ENCODE measurements at places on chromosomes 16 and 17.

DNA sequence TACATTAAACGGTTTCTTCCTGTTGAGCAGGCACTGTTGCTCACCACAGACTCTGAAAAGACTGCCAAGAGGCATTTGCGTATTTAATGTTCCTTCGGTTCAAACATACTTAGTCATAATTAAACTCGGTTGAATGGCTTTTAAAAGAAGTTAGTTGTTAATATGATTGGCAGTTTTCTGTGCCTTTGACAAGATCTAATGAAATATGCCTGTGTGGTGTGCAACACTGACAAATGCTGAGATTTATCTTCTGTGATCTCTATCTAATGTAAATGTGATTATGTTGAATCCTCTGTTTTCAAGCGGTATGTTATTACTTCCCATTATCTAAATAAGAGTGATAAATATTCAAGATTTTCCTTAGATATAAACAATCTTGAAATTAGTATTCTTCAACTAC, 1046.6 kb downstream of the CDH8 start:
- DNase-seq: no peak

GRCh38 chr16:8047736-8048135, 542.6 kb downstream of the TMEM114 start:
- DNase-seq: no peak

- DNase-seq: no peak
Observed at GRCh38 chr17:77877036-77877435, 81.5 kb upstream of the TNRC6C start.

DNA sequence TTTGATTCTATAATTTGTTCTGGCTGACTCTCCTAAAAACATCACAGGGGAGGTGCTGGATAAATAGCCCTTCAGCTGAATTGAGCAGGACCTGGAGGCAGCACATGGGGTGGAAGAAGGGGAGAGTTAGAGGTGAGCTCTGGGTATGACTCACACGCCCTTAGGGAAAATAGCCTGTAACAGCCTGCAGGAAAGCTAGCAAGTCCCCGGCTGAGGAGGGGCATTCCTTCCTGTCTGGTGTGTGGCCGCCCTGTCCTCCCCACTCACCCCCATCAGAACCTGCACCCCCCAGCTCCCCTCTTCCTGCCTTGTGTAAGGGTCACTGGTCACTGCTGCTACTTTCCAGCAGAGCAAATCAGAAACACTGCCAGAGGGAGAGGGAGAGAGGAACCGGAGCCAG, 187.4 kb downstream of the C16orf95 start:
- no peak for DNase-seq

DNA sequence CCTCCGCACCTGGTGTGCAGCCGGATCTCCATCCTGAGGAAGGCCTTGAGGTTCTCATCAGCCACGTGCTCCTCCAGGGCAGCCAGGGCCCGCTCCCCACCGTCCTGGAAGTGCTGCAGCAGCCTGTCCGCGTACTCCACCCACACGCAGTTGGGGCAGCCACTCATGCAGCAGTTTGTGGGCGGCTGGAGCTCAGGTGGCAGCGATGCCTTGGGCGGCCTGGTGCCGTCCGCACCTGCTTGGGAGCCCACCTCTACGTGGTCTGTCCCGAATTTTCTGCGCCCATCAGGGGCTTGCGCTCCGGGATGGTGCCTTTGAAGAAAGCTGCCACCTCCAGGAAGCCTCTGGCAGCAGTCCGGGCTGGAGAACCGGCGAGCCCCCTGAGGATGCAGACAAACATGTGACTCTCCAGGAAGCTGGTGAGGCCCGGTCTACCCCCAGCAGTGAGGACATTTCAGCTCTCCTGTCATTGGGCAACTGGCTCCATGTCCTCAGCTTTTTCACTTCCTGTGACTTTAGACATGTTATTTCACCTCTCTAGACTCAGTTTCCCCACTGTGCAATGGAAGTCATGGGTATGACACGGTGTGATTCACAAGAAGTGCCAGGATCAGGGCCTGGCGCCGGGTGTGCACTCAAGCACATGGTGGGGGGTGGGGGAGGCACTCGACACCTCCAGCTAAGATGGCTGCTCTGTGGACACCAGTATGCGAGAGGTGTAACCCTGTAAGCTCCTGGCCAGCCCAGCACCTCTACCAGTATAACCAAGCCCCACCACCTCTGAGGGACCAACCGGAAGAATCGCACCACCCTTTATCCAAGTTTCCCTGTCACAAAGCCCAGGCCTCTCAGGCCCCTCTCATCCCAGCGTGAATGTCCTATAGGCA, 957 bp downstream of the OXLD1 start:
- DNase-seq: no peak

GRCh38 chr17:51298508-51299371, 38.4 kb downstream of the UTP18 start:
- DNase-seq: no peak

DNA sequence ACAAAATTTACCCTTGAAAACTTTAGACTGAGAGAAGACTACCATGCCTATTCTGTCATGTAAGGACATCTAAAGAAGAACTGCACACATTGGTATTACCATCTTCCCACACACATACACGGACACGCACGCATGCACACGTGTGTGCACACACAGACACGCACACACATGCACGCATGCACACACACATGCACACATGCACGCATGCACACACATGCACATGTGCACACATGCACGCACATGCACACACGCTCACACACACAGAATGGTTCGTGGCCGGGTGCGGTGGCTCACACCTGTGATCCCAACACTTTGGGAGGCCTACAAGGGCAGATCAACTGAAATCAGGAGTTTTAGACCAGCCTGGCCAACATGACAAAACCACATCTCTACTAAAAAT, 296.9 kb upstream of the HSBP1 start:
- no peak for DNase-seq

DNA sequence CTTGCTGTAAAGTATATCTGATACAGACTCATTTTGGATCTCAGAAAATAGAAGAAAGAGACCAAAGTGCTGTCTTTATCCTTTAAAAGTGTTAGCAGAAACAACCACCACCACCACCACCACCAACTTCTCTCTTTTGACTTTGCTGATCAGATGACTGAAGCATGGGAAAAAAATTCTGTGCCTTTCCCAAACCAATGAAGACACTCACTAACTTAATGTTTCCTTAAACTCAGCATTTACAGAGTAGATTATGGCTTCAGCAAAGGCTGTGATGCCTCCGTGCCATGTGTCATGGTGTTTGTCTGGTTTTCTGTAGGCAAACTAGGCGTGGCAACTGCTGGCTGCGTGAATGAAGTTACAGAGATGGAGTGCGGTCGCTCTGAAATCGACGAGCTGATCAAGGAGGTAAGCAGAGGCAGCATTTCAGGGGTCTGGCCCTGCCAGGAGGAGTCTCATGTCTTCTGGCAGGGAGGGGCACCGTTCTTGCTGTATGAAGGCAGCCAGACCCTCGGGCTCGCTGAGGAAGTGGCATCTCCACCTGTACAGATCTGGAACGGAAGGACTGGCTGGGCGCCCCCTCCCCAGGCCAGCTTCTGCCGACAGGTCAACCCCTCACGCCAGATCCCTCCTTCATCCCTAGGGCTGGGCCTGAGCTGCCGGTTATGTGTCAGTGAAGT, 12.4 kb downstream of the IRF8 start:
- DNase-seq: no peak

DNA sequence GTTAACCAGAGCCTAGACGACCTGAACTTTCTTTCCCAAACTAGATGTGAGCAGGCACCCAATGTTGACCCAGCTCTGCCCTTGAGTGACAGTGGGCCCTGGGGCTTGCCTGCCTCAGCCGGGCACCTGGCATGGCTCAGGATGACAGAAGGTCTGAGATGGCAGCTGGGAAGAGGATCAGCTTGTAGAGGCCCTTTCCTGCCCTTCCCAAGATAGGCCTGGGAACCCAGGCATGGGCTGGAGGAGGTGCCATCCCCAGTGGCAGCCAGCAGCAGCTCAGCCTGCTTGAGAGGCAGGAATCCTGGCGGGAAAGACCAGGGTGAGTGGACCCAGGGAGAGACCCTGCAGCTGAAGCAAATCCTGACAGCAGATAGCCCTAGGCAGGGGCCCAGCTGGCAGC, 59.1 kb downstream of the PIPOX start:
- no peak for DNase-seq

DNA sequence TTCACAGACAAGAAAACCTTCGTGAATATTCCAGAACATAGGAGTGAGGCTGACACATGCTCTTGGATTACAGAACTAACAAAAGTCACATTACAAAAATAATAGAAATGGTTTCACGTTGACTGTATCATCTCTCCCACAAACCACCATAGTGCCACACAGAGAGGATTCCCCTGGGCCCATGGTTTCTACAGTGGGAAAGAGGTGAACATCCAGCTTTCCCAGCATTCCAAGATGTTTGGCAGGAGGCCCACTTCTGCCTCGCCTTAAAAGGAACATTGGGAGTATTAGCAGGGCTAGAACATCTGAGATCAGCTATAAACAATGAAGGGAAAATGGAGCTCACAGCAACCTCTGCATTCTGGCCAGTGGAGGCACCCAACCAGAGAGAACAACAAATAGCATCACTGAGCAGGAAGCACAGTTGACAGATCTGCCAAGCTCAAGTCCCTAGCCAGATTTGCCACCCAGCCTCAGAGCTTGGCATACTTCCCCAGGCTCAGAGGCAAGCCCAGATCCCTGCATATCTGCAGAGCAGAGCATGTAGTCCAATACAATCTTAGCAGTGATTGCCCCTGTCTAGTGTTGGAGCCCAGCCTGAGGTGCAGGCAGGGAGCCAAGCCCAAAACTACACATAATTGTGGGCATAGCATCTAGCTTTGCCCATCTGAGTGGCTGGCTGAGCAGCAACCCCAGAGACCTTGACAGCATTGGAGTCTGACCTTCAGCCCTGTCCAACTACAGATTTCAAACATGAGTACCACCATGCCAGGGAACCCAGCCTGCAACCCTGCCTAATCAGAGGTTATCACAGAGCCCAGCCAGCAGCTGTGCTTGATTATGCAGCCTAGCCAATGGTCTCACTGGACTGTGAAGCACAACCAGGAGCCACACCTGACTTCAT, 260.4 kb downstream of the CEP112 start:
- DNase-seq: peak; percentile 41

DNA sequence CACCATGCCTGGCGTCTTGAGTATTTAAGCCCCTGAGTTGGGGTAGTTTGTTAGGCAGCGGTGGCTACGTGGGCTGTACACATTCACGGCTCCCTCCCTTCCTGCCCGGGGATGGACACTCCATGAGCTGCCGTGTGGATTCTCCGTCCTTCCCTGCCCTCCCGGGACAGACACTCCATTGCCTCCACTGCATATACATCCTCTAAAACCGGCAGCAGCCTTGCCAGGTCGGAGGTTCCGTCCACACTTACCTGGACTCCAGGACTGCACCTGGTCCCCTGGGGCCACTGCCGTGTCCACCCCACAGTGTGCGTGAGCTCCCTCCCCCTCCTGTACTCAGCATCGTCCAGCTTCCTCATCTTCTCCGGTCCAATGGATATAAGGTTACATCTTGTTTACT, 3.5 kb upstream of the SPATA2L start:
- DNase-seq: no peak

DNA sequence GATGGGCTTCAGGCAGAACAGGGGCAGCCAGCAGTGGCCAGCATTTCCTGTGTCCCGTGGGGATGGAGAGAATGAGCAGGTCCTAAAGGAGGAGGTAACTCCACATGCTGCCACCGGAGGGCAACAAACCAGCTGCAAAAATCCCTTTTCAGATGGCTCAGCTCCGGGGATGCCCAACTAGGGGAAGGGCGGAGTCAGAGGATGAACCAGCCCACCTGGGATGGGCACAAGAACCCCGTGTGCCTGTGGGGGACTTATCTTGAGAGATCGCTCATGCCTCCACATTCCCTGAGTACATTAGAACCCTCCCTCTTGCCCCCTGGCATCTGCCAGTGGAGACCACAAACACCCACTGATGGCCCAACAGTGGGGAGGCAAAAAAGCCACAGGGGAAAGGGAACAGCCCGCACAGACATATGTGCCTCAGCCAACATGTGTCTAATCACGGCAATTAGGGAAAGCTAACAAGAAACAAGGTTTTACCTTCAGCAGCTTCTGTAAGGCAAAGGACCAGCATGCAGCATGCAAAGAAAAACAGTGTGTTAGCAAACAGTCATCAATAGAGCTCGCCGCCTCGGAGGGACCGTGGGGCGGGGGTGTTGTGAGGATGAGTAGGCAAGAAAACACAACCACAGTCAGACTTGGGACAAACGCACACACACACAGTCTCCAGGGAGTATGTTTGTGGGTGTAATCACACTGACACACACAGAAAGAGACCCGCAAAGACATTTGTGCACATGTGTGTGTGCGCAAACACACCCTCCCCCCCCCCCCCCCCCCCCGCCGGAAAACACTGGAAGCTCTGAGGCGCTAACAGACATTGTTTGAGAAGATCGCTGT, 64.0 kb downstream of the MYO18A start:
- no peak for DNase-seq

DNA sequence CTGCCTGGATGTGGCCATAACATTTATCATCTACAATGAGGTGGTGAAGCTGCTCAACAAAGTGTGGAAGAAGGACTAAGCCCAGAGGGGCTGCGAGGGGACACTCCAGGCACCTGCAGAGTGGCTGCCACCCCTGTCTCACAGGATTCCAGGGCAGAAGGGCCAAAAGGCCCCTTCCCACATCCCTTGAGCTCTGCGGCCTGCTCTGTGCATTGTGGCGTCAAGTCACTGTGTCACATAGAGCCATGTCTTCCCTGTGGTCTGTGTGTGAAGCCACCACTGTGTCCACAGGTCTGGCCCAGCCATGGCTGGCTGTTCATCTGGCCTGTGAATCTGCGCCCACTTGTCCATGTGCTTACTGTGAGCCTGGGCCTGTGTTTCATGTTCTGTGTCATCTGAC, 1714.6 kb downstream of the TP53TG3F start:
- DNase-seq: no peak

- DNase-seq: no peak
Observed at GRCh38 chr17:77291591-77292386, 151.0 kb downstream of the SEC14L1 start.

Data from AG04449 (cell line).